ENCODE measurements at places on chromosomes 5 and 9.

DNA sequence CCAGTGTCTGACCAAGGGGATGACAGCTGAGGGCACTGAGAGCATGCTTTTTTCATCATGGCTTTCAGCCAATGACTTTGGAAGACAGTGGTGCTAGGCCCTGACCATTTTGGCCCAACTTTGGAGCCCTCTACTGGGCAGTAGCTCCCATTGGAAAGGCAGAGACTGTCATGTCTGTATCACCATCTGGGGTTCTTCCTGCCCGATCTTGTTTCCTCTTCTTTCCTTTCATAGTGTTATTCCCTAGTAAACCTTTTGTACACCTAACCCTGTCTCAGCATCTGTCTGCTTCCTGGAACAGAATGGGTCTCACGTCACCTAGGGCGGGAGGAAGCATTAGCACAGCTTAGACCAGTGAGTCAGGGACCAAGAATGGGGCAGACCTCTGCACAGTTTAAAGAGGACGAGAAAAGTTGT is 97.4 kb upstream of the MAST4 start:
- DNase-seq, result no peak

- no peak for DNase-seq
Observed at GRCh38 chr9:96140296-96141127, 161.5 kb downstream of the HSD17B3 start.

DNA sequence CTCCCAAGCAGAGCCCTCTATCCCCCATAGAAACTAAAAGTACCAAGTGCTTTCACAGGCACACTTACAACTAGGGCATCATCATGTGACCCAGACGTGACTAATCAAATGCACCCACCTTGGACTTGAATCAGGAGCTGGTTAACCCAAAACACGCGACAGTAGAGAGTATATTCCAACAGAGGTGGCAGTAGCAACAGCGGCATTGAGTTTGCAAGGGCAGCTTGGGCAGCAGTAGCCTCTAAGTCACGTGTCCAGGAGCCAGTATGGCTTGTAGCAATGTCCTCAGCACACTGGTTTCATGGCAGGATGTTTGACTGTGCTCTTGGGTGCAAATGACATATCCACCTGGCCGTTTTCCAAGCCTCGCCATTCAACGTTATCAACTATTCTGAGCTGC is 73.4 kb upstream of the DNAH5 start:
- DNase-seq, result no peak

DNA sequence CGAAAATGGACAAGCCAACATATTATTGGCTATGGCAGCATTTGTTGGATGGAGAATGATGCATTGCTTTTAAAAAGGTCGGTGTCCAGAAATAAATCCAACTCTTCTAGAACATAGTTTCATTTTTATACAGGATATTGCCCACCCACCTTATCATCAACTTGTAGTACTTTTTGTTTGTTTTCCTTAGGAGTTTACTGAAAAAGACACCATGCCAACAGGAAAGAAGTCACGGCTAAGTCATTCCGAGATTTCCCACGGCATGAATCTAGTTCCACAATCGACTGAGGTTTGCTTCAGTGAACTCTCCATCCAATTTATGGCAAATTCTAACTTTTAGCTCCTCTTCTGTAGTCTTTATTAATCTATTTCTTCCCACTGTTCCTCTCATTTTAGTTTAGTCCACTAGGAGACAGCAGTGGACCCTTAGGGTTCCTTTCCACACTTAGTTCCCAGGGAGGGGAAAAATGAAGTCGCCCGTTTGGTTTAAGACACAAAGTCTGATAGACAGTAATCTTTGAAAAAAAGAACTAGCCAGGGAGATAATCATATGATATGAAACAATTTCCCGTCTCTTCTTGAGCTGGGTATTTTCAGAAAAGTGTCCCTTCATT is 237.5 kb downstream of the AP3B1 start:
- DNase-seq, result no peak

- no peak for DNase-seq
Observed at GRCh38 chr5:119070578-119070827, 384 bp upstream of the DMXL1 start.

DNA sequence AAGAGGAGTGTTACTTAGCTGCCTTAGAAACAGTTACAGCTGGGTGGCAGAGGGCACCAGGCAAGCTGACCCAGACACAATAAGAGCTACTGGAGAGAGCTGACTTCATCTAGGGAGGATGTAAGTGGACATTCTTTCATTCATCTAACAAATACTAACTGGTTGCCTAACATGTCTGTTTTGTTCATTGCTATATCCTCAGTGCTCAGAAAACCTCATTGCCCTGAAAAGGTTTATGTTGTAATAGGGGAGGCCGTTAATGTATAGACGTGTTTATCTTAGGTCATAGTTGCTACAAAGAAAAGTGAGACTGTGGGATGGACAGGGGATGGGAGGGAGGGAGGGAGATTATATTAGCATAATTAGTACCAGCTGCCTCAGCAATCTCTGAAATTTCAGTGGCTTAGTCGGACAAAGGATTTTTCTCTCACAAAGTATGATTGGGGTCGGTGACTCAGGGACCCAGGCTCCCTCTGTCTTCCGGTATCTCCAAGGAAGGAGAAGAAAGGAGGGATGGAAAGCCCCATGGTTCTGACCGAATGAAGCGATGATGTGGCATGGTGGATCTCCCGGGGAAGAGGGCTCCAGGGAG is 2.6 kb upstream of the SNX18 start:
- DNase-seq, result no peak

DNA sequence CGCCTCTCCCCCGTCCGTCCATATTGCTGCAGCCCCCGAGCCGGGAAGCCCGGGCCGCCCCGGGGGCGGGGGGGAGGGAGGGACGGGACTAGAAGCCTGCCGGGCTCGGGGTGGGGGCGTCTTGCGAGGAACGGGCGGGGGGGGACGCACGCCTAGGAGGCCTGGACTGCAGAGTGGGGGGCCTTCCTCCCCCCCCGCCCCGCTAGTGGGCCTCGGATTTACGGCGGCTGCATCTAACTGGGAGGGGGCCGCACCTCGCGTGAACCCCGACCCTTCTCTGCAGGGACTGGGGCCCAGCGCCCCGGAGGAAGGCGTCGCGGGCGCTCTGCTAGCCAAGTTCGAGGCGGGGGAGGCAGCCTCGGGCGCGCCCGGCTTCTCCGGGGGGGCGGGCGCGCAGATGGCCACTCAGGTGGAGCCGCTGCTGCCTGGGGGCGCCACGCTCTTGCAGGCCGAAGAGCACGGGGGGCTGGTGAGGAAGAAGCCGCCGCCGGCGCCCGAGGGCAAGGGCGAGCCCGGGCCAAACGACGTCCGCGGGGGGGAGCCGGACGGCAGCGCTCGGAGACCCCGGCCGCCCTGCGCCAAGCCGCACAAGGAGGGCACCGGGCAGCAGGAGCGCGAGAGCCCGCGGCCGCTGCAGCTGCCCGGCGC is at the start of gene LARP1:
Gene LARP1, plus strand, starts transcription at position 17 of the 648 bp plus-strand sequence. Its CDS starts 381 bp downstream, at position 398.
- DNase-seq, result no peak

DNA sequence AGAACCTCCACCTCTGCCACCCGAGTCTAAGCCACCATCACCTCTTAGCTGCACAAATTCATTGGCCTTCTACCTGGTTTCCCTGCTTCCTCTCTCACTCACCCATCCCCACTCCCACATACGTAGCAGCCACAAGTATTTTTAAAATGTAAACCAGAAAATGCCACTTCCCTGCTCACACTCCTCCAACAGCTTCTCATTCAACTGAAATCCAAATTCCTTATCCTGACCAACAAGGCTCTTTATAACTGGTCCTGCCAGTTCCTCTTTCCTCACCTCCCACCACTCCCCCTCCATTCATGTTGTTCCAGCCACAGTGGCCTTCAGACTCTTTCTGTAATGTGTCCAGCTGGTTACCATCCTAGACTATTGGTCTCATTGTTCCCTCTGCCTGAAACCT is 25.0 kb upstream of the PALM2AKAP2 start:
- no peak for DNase-seq

GRCh38 chr9:105062222-105062855 is 134.4 kb upstream of the ABCA1 start:
- DNase-seq, result no peak

- DNase-seq, result no peak
Observed at GRCh38 chr5:56876327-56876726, 33.1 kb upstream of the SETD9 start.

GRCh38 chr9:136615631-136616306 is 46.9 kb upstream of the EGFL7 start:
- DNase-seq, result no peak

GRCh38 chr5:135462304-135462703 is 10.2 kb upstream of the TIFAB start:
- peak; percentile 15 for DNase-seq

- DNase-seq, result no peak
Observed at GRCh38 chr9:121888438-121888775, 204.7 kb downstream of the TTLL11 start.

DNA sequence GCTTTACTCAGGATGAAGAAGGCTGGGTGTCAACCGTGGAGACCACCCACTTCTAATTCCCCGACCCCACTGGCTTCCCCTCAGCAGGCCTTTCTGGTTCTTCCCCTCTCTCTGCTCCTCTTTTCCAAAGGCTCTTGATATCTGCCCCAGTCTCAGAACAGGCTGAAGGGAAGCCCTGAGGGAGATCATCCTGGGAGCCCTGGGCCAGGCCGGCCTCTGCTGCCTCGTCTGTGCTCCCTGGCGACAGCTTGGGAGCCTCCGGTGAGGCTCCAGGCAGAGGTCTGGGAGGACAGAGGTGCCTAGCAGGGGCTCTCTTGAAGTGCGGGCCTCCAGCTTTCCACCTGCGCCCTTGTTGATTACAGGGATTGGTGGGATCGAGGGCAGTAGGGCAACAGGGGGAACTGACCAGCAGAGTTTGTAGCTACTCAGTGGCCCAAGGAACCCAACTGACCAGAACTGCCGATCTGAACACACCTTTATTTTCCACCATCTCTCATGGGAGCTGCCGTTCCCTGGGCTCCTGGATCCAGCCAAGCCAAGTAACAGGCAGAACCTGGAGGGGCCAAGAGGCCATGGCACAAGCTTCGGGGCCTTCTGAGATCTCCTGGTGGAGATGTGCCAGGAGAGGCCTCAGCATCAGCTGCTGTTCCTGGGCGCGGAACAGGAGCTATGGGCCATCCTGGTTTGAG is 198.5 kb downstream of the CACNA1B start:
- DNase-seq, result no peak

DNA sequence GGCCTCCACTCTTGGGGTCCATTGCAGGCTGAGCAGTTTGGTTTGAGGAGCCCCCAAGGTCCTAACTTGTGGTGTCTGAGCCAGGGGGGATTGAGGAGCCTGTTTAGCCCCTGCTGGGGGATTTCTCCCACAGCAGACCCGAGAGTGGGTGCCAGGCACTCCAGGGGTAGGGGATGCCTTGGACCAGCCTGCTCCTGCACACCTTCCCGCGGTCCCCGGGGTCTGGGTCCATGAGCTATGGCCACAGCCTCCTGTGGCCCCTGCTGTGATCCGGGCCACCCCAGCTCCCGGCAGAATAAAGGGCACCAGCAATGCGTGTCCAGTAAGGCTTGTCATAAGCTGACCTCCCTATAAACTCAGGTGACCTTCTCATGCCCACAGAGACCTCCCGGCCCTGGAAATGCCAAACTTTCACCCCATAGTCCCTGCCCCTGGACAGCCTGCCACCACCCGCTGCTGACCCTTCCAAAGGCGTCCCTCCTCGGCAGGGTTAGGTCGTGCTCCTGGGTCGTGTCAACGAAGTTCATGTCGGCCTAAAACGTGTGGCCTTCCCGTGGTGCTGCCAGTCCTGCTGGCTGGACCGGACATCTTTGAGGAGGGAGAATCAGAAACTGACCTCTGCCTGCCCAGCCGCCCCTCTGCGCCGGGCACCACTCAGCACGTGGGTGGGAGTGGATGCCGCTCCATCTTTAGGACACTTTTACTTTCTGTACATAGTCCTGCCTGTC is 137.6 kb downstream of the MRPL36 start:
- DNase-seq, result no peak

DNA sequence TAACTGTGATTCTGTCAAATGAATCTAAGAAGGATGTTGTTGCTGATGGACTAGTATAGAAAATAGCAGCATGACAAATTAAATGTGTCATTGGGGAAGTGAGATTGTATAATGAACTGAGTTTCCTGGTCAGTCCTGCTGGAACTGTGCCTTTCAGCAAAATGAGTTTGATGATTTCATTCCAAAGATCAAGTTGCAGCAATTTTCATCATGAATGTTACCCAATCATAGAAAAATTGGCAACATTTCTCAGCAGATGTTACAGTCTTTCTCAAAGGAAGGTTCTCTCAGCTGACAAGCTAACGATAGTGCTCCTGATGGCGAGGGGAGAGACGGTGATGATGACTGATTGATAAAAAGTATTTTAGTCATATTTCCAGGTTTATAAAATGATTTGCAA is 10.7 kb downstream of the PCDHAC2 start:
- no peak for DNase-seq

DNA sequence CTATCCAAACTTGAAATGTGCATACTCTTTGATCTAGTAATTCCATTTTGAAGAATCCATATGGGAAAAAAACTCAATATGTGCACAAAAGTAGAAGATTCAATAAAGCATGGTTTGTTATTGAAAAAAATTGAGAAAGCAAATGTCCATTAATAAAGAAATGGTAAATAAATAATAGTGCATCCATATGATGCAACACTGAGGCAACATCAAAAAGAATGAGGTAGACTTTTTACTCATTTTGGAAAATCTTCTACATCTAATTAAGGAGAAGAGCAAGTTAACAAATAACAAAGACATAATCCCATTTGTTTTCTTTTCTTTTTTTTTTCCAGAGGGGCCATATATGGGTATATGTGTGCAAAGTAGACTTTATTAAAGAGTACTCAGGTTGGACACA is 52.5 kb upstream of the FST start:
- DNase-seq, result no peak

DNA sequence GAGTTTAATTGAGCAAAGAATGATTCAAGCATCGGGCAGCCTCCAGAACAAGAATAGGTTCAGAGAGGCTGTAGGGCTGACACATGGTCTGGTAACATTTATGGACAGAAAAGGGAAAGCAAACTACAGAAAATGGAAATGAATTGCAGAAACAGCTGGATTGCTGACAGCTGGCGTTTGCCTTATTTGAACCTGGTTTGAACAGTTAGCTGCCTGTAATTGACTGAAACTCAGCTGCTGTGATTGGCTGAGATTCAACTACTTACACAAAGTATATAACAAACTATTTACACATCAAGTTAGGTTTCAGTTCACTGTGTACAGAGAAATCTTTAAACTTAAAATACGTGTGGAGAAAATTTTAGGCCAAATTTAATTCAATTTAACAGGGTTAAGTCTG is 441.7 kb downstream of the PRELID2 start:
- no peak for DNase-seq

GRCh38 chr9:70564468-70565335 is 150.2 kb upstream of the KLF9 start:
- DNase-seq, result no peak
